ENCODE measurements at places on chromosomes 16 and 17. TPM values are rescaled to one million over a fixed set of nuclear protein-coding genes. Genes with fewer than 3 reads are reported as not detected.

Gene KRT222
- 0.37 TPM for total RNA-seq

Gene CACNG5
- not detected for total RNA-seq

Gene TP53TG3
- 0.66 TPM for total RNA-seq

Gene CES4A
- 3.3 TPM for total RNA-seq

Gene C16orf46
- 0.73 TPM for total RNA-seq

Gene GCGR
- 0.51 TPM for total RNA-seq

Gene ITGAD
- total RNA-seq: 0.16 TPM

Gene SF3B3
- 141 TPM for total RNA-seq

Gene MYO15A
- 0.73 TPM for total RNA-seq

Gene PPY
- not detected for total RNA-seq

Gene NOTUM
- total RNA-seq: 0.53 TPM

Gene CDRT15
- not detected for total RNA-seq

Gene ESRP2
- 0.13 TPM for total RNA-seq
